Left forelimb (tissue), 1 donor: ENCODE measurements at places on chromosomes 11 and 22.

GRCh38 chr11:128821556-128821955 lies 45.5 kb downstream of the KCNJ1 start:
- DNase-seq: no peak

DNA sequence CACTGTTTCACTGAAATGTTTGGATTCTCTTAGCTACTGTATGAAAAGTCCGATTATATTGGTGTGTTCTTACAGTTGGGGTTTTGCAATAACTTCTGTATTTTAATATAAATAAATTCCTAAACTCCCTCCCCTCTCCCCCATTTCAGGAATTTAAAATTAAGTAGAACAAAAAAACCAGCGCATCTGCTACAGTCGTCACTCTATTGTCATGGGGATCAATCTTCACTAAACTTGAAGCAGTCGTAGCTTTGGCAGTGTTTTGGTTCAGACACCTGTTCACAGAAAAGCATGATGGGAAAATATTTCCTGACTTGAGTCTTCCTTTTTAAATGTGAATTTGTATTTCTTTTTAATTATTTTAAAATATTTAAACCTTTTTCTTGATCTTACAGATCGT lies 9.4 kb downstream of the PIWIL3 start:
- no peak for DNase-seq

DNA sequence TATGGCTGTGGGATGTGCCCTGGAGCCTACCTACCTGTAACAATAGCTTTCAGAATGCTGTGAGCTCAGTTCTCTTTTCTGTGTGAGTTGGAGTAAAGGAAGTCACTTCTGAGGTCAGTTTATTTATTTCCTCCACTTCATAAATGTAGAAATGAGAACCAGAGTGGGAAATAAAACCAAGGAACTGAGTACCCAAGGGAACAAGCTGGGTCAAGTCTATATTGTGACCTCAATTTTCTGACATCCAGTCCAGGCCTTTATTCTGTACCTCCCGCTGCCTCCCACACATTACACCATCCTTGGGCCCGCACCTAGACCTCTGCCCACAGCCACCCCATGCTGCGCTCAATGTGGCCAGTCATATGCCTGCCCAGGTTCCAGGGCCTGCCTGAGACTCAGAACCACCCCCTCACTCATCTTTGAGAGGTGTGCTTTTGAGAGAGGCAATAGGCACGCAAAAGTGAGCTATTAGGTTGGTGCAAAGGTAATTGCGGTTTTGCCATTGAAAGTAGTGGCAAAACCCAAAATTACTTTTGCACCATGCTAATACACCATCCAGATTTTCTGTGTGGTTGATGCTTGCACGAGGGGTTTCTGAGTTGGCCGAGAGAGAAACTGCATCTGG lies 9.8 kb downstream of the MS4A6E start:
- DNase-seq: no peak

GRCh38 chr11:921921-922678 lies 3.6 kb upstream of the AP2A2 start:
- no peak for DNase-seq

GRCh38 chr11:129184581-129184980 lies 7.5 kb downstream of the ARHGAP32 start:
- DNase-seq: no peak

DNA sequence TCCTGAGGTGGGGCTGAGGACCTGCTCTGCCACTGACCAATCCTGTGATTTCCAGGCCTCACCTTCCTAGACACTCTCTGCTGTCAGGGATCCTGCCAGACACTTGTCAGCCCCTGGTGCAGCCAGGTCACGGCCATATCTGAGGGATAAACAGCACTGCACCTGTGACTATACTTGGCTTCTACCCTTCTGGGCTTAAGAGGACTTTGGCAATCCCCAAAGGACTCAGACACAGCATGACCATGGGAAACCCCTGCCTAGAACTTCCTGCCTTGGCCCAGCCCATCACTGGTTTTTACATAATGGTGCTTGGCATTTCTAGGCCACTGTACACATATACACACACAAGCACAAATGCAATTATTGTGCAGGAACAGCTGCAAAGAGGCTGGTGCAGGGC lies 11.6 kb upstream of the OLFML1 start:
- DNase-seq: no peak

DNA sequence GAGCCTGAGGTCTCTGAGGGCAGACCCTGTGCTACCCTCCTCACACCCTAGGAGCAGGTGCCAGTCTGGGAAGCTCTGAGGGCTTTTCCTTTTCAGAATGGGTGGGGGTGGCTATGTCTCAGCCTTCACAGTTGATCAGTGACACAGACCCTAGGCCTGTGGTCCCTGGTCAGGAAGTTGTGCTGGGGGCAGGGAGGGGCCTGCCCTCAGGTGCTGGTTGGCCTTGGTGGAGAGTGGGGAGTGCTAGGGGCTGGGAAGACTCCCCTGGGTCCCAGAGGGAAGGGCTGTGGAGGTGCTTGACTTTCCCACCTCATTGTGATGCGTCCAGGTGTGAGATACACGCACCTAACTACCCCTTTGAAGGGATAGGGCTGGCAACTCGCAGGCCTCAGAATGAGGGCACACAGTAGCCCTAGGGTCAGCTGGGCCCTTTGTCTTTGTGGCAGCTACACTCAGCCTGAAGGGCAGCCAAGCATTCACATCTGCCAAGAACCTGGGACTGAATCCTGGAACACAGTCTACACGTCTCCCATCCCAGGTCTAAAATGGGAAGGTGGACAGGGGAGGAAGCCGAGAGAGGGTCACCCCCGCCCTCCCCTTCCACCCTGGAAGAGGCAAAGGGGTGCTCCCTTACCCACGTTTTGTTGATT lies 31.2 kb upstream of the ATXN10 start:
- DNase-seq: no peak

GRCh38 chr11:78228467-78228866 lies 39.7 kb downstream of the USP35 start:
- no peak for DNase-seq

DNA sequence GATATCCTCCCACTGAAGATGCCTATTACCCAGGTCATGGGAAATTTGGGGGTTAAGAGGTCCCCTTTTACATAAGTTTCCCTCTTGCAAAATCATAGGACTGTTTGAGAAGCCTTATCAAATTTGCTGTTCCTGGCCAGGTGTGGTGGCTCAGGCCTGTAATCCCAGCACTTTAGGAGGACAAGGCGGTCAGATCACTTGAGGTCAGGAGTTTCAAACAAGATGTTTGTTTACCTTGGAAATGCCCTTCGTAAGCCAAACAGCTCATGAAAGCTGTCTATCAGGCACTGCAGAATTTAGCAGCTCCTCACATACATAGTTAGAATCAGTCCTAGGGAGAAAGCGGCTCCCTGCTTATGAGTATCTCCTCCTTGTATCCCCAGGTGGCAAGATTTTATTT lies 4.9 kb upstream of the EI24 start:
- DNase-seq: no peak

- no peak for DNase-seq
Measured at GRCh38 chr11:2443881-2444820, at the start of gene TRPM5. Gene TRPM5, minus strand, starts transcription at chr11:2444514. Its CDS starts 21,478 bp downstream, at chr11:2423036.

DNA sequence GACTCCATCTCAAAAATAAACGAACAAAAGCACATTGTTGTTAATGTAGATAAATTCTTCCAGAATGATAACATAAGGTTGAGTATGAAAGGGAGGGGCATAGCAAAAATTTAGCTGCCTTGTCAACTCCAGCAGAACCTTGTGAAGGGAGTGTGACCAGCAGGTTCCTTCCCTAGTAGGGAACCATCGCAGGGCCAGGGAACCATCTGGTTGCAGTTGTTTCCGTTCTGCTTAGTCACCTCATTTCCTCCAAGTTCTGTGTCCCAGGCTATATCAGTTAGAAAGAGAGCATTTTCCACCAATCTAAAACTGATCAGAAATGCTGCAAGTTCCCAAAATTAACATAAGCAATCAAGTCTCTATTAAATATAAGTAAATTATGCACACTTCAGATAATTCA lies 126.7 kb upstream of the BLID start:
- no peak for DNase-seq

DNA sequence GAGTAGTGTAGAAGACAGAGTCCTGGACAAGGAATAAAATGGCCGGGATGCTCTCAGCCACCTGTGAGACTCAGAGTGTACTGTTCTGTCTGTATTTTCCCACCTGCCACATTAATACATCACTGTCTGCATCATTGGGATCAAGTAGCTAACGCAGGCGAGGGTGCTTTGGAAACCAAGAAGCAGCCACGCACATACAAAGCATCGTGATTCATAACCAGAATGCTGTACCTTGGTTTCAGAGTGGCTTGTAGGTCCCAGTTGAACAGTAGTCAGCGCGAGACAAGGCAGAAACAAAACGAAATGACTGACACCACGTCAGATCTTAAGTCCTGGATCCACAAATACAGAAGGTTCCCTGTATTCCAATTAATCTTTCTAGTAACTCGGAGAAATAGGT lies 198.3 kb downstream of the GRIK4 start:
- no peak for DNase-seq

- no peak for DNase-seq
Measured at GRCh38 chr11:128594226-128594625, 6.9 kb upstream of the ETS1 start.

- DNase-seq: no peak
Measured at GRCh38 chr11:61983419-61983818, 16.0 kb upstream of the FTH1 start.

DNA sequence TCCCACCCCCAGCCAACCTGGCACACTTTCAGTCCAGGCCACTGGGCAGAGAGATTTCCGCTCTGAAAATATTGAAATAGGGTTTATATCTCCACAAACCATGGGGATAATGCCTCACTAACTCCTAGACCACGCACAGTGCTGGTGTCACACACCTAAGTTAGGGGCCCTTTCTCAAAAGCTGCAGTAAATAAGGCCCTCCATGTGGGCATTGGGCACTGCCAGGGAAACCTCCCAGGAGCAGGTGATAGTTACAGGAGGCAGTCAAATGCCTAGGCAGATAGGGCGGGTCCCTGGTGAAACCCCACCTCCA lies 3.1 kb upstream of the IL10RA start:
- no peak for DNase-seq

DNA sequence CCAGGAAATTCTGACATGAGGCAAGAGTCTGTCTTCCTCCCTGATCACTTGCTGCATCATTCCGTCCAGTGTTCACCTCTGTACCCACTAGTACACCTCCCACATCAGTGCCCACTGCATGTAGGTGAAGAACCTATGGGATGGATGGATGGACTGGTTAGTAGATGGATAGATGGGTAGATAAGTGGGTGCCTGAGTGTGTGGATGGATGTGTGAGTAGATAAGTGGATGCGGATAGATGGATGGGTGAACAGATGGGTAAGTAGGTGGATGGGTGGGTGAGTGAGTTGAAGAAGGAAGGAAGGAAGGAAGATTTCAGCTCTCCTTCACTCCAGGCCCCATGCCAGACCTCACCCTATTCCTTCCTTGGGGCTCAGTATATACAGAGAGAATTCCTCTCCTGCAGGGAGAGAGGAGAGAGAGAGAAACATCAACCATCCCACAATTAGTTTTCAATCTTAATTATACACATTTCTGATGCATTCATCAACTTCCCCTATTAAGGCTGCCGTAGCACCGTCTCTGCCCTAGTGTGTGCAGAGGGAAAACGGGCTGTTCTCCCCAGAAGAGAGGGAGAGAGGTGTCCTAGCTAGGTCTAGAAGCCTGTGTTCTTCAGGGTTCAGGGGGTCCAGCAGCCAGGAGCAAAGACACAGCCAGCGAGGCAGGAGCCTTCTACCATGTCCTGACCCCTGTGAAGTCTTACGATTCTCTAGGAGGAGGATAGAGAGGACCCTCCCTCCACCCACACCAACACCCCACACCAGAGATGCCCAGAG lies 125.3 kb downstream of the BUD13 start:
- no peak for DNase-seq

DNA sequence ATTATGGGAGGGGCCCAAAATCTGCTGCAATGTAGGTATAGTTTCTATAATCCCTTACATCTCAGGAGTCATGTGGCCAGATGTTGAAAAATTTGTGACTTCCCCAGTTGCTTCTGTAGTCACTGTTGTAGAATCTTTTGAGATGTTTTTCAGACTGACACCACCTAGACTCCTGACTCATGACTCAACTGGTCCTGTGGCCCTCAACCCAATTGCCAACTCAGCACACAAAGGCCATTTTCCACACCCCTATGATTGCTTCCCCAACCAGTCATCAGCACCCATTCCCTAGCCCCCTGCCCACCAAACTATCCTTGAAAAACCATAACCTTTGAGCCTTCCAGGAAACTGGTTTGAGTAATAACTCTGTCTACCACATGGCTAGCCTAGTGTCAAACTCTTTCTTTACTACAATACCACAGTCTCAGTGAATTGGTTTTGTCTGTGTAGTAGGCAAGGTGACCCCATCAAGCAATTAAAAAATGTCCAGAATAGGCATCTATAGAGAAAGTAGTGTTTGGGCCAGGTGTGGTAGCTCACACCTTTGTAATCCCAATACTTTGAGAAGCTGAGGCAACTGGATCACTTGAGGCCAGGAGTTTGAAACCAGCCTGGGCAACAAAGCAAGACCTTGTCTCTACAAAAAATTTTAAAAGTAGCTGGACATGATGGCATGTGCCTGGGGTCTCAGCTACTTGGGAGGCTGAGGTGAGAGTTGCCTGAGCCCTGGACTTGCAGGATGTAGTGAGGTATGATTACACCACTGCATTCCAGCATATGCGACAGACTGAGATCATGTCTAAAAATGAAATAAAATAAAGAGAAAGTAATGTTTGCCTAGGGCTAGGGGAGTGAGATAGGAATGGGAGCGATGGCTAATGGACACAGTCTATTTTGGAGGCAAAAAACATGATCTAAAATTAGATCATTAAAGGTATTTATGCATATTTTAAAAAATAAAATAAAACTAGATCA lies 24.1 kb upstream of the FEZ1 start:
- DNase-seq: no peak

DNA sequence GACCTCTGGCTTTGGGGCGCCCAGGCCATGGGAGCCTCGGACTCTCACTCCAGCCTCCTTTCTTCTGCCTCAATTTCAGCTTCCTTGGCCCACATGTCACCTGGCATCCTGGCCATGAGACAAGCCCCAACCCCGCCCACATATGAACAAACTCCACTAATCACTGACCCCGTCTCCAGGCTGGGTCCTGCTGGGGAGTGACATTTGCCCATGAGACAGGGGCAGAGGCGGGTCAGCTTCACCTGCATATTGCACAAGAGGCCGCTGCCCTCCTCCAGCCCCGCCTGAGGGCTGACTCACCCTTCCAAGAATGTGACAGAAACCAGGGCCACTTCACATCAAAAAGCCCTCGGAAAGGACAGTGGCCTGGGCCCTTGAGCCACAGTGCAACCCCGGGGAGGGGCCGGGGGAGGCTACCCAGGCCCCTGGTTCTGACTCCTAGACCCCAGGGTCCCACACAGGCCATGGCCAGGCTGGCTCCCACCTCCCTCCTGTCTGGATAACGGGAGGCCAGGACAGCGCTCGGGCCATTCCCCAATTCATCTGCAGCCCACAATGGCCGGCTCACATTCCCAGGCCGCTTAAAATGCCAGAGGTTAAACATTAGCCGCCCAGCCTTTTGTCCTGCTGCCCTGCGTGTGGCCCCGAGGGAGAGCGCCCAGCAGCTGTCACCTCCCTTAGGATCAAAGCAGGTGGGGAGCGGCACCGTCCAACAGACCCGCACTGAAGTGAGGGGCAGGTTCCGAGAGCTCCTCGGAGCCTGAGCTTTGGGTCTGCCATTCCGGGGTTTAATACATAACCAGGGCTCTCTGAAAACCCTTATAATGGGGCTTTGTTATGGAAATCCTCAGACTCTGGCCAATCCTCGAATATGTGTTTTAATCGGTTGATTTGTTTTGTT lies 42.3 kb downstream of the TRMU start:
- DNase-seq: no peak
